ENCODE measurements at places on chromosomes 5 and 9.

- DNase-seq, result no peak
Measured at GRCh38 chr5:68232277-68232676, 16.7 kb downstream of the PIK3R1 start.

GRCh38 chr9:134942011-134942787 lies 24.5 kb upstream of the FCN1 start:
- DNase-seq, result no peak

DNA sequence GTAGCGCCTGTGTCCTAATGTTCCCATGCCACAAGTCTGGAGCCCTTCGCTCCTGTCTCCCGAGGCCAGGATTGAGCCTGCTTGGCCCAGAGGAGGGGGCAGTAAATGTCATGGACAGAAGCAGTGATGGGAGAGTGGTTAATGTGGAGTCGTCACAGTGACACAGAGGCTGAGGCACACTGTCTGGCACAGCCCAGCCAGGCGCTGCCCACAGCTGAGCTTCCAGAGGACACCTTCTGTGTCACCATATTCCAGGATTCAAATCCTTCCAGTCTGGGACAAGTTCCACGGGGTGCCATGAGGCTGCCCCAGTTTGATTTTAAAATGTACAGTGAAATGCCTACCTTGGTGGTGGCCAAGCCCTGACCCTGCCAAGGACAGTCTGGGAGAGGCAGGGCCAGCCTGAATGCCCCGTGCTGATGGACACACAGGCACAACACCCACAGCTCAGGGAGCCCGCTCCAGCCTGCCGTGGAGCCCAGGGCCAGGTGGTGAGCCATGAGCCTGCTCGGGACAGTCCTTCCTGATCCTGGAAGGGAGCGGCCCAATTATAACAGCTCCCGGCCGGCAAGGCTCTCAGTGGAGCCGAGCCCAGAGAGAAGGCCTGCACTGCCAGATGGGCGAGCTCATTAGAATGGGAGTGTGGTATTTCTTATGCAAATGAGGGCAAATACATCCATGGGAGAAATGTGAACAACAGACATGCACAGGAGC lies 99.1 kb upstream of the RUFY1 start:
- DNase-seq, result no peak

GRCh38 chr9:122904823-122905710 lies at the start of gene RC3H2:
Gene RC3H2 (minus strand): TSS chr9:122905359. CDS start chr9:122897509, 7,850 bp downstream.
- DNase-seq, result peak; percentile 98

DNA sequence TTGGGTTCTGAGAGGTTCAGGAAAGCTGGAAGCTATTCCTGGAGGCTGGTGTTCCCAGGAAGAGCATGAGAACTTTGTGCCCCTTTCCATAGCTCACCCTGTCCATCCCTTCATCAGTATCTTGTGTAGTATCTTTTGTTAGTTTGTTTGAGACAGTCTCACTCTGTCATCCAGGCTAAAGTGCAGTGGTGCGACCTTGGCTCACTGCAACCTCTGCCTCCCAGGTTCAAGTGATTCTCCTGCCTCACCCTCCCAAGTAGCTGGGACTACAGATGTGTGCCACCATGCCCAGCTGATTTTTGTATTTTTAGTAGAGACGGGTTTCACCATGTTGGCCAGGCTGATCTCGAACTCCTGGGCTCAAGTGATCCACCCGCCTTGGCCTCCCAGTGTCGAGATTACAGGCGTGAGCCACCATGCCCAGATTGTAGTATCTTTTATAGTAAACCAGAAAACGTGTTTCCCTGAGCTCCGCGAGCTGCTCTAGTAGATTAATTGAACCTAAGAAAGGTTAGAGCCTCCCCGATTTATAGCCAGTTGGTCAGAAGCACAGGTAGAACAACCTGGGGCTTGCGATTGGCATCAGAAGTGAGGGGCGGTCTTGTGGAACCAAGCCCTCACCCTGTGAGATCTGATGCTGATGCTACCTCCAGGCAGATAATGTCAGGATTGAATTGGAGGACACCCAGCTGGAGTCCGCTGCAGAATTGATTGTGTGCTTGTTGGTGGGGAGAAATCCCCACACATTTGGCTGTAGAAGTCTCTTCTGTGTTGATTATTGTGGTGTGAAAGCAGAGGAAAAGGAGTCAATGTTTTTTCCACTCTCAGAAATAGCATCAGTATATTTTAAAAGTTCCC lies 32.3 kb downstream of the ATP6V0E1 start:
- no peak for DNase-seq

DNA sequence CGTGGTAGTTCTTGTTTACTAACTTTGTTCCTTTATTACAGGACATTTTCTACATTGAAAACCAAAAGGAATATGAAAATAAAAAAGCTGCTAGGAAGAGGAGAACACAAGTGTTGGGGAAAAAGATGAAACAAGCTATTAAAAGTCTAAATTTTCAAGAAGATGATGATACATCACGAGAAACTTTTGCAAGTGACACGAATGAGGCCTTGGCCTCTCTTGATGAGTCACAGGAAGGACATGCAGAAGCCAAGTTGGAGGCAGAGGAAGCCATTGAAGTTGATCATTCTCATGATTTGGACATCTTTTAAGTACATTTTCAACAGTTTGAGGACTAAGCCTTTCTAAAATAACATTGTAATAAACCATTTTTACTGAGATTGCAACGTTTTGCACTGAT lies 23.8 kb downstream of the PHAX start:
- DNase-seq, result peak; percentile 87

DNA sequence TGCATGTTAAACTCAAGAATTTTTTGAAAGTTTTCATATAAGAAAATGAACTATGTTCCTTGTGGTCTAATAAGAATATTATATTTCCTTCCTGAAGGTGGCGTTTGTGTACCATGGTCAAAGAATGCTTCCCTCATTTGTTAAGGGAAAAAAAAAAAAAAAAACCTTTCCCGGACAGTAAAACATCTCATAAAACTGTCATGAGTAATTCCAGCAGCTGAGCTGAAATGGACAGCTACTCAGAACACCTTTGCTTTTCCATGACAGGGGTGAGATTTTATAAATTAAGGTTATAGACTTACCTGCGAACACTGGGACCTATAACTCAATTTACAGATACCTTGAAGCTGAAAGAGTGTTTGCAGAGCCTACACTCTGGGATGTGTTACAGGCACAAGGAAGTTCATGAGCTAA lies 113.2 kb upstream of the RANBP3L start:
- peak; percentile 49 for DNase-seq

- DNase-seq, result peak; percentile 87
Measured at GRCh38 chr5:33892620-33893137, 889 bp upstream of the ADAMTS12 start.

DNA sequence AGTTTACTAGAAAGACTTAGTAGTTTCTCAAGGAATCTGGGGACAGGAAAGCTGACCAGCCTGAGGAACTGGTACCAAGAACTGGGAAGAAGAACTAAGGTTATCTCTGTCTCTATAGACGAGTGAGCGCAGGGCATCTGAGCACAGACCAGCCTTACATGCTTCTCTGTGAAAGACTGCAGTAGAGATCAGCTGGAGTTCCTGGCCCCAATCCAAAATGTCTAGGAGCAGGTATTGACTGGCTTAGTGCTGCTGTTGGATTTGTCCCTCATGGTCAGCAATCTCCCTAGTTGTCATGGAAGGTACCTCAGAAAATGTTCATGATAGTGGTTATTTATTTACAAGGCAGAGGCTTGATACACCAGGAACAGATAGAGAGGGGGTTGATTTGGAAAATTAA lies 13.3 kb downstream of the NUP214 start:
- no peak for DNase-seq

DNA sequence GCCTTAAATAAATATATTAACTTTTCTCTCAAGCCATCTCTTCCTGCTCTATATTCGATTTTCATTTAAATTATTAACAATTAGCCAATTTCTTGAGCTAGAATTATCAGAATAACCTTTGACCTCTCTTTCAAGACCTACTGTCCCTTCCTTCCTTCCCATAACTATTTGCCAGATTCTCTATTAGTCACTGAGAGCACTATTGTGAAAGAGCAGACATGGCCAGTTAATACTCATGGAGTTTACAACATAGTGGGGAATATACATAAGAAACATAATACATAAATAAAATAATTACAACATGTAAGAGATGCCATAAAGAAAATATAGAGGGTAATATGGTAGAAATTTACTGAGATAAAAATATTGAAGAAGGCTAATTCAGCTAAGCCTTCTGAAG lies 72.1 kb upstream of the CHD1 start:
- peak; percentile 11 for DNase-seq

GRCh38 chr5:132747616-132748440 lies 602 bp downstream of the CCNI2 start:
- no peak for DNase-seq

DNA sequence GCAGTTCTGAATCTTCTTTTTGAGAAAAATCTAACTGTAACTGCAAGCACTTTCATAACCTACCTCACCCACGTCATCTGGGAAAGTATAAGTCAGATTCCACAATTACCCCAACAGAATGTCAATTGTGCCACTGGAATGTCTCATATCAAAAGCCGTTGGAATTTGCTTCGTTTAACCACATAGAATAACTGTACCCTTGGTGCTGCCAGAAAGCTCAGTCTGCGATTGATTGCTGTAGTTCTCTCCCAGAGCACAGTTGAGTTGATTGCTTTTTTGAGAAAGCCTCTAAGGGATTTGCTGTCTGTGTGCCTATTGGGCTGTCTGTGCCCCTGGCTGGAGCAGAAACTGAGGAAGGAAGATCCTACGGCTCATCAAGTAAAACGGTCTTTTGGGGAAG lies 583.6 kb downstream of the TMEM38B start:
- no peak for DNase-seq

- peak; percentile 77 for DNase-seq
Measured at GRCh38 chr5:151223447-151224264, at the start of gene CCDC69. Gene CCDC69 (minus strand): TSS chr5:151224092. CDS start chr5:151223970, 122 bp downstream.

Data from AG08395 (cell line).